Left colon (tissue), 2 donors: ENCODE measurements at places on chromosomes 11 and 22.
A peak's percentile ranks its signal among the peaks of the same experiment; 100 is the strongest.

- no peak for DNase-seq
These were observed 417.6 kb downstream of the METTL15 start for GRCh38 chr11:28525636-28526405.

- DNase-seq: no peak
These were observed 18.3 kb upstream of the PEX26 start for GRCh38 chr22:18059473-18059872.

- DNase-seq: no peak
These were observed 29.8 kb downstream of the WNT11 start for GRCh38 chr11:76176463-76176862.

DNA sequence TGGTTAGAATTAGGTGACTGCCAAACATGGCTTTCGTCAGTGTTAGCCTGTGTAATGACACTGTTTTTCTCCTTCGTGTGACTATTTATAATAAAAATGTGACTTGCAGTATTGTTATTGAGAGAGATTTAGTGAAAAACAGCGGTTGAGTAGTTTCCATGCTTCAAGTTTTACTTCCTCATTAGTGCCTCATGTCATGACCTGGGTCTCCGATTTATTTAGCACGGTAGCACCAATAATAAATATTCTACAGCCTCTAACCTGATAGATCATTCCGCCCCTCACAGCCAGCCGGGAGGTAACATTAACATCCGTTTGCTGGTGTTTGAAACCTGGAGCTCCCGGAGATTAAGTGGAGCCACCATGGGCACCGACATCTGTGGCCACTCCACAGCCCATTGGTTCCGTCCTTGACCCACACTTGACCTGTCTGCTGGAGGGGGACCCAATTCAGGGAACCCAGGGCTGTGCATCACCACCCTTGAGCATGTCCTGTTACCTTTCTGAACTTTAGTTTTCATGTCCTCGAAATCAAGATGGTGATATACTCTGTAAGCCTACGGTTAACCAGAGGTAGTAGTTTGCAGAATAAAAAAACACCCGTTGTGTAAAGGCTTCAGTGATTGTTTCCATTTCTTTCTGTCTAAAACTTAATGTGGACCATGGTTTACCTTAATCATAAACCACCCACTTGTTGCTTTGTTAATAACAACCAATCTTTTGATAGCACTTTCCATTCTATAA lies 104.1 kb downstream of the ATXN10 start:
- DNase-seq: no peak

DNA sequence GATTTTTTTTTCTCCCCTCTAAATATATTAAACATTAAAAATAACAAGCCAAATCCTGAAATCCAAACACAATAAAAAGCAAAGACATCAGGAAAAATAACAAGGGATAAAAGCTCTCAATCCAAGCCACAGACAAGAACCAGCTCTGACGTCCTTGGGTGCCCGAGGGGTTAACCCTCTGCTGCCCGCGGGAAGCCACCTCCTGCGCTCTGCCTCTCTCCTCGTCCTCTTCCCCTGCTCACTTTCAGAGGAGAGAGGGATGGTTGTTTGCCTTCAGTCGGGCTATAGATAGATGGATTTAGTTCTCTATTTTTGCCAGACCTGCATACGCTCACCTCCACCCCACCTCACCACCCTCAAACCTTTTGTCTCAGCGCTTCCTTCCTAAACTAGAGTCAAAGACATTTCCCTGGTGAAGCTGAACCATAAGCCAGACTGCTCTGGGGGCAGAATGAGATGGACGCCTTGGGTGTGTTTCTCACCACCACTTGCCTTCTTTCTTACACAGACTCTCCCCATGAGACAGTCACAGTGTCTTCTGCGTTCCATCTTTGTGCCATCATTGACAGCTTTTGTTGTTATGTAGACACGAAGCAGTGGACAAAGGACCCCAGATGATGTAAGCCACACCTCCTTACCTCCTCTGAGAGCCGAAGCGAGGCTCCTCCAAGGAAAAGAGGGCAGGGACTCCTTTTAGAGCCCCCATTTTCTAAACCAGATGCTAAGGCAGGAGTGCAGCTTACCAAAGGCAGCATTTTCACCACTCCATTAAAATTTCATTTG lies 142.5 kb upstream of the HSD17B12 start:
- DNase-seq: no peak

- DNase-seq: peak; percentile 91
These were observed 23.4 kb upstream of the GRAMD4 start for GRCh38 chr22:46596819-46597218.

GRCh38 chr11:79498667-79499066 lies 57.8 kb upstream of the TENM4 start:
- no peak for DNase-seq

DNA sequence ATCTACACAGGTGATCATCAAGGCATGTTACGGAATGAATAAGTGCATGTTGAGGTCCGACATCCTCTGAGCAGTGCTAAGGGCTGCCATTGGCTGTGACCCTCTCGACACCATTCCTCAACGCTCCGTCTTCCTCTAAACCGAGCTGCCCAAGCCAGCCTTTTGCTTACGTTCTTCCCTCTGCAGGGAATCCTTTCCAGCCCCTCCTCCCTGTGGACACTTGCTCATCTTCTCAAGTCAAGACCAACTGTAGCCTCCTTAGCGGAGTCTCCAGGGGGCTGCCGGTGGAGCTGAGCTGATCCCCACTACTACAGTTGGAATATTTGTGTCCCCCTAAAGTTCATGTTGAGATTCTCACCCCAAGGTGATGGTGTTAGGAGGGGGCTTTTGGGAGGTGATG lies 781.0 kb downstream of the TBC1D22A start:
- no peak for DNase-seq

DNA sequence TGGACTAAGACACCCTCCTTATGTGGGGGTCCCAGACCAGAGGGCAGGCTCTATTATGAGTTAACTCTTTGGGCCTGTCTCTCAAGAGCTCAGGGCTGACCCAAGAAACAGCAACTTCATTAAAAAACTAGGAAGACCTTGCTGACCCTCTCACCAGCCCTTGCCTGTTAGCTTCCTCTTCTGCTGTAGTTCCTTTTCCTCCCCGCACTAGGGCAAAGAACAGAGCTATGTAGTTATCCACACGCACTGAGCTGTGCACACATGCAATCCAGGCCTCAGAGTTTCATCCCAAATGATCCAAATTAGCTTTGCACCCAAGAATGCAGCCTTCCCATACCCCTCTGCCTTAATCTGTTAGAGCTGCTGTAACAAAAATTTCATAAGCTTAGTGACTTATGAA lies 539.6 kb upstream of the CADM1 start:
- no peak for DNase-seq

DNA sequence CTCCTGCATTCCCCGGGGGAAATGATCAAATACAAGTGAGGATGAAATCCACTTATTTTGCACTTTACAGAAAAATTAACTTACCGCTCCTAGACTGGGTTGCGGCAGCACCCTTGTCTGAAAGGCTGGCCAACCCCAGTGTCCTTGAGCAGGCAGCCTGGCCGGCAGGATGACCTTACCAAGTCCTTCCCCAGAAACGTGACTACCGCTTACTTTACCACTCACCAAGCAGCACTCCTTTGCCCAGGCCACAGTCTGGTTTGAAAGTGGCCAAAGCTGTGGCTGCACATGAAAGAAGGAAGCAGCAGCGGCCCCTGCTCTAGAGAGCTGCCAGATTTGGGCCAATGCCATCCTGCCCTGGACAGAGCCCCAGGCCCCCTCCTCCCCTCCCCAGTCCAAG lies 20.3 kb downstream of the MYH9 start:
- no peak for DNase-seq

GRCh38 chr11:43942662-43943371 lies 380 bp downstream of the C11orf96 start:
- DNase-seq: no peak

GRCh38 chr11:31262761-31263160 lies 106.8 kb downstream of the DCDC1 start:
- no peak for DNase-seq

DNA sequence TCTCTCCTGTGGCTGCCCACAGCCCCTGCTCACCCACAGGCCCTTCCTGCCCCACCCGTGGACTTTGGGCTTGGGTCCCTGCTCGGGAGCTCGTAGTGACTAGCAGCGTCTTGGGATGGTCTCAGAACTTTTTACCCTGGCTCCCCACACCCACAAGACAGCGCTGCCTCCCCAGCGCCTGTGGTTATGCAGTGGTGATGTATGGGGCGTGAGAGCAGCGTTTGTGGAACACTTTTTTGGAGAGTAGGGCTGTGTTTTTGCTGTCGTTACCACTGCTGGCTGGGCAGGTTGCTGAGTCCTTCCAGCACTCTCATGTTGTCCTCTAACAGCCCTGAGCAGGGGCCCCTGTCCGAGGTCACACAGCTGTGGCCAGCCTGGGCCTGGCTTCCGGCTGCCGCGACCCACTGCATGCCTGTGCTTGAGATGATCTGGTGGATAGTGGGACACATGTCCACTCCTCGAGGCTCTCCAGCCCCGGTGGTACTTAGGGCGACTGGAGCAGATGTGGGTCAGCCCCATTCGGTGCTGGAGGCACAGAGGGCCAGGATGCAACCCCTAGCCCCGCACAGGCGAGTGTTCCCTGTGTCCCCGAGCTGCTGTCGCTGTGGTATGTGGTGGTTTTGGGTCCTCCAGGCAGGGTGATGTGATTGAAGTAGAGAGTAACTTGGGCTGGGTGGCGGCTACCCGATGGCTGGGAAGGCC lies 7.1 kb upstream of the GRAMD4 start:
- peak; percentile 61 for DNase-seq

GRCh38 chr11:126137136-126137535 lies 74.3 kb downstream of the RPUSD4 start:
- no peak for DNase-seq

- DNase-seq: no peak
These were observed 10.4 kb upstream of the MS4A10 start for GRCh38 chr11:60774726-60775125.

GRCh38 chr11:108662700-108663099 lies 2.2 kb upstream of the DDX10 start:
- no peak for DNase-seq

GRCh38 chr11:2794968-2795322 lies 90.6 kb downstream of the CDKN1C start:
- DNase-seq: no peak

DNA sequence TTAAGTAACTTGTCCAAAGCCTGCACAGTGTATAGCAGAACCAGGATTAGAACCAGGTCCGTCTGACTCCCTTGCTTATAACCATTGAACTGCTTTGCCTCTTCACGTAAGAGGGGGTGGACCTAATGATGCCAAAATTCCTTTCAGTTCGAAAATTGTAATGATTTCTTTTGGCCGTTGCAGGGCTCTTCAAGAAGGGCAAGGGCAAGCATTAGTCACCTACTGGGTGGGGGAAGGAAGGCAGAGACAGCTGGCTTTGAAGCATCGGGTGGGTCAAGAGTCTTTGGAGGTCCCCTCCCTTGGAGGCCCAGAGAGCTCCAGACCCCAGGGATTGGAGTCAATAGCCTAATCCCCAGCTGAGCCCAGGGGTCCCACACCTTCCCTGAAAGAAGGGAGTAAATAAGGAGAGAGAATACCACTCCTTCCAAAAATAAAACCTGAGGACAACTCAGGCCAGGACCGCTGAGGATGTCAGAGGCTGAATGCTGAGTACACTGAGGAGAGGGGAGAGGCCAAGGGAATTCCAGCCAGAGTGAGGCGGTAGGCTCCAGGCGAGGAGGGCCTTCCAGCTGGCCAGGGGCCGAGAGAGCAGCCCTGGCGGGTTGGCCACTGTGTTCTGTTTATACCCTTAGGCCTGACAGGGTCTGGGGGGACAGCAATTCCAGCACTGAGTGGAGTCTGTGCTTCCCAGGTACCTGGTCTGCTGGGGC lies 14.1 kb downstream of the CREB3L1 start:
- peak; percentile 35 for DNase-seq

GRCh38 chr11:23585416-23586104 lies 725.3 kb upstream of the CCDC179 start:
- no peak for DNase-seq
